Stimulated activated CD4-positive, alpha-beta T cell treated with anti-CD3 and anti-CD28 coated beads, Interleukin-2, amount 100 ng/mL, for 4 hours (primary cell): ENCODE measurements at places on chromosomes 6 and 20.

DNA sequence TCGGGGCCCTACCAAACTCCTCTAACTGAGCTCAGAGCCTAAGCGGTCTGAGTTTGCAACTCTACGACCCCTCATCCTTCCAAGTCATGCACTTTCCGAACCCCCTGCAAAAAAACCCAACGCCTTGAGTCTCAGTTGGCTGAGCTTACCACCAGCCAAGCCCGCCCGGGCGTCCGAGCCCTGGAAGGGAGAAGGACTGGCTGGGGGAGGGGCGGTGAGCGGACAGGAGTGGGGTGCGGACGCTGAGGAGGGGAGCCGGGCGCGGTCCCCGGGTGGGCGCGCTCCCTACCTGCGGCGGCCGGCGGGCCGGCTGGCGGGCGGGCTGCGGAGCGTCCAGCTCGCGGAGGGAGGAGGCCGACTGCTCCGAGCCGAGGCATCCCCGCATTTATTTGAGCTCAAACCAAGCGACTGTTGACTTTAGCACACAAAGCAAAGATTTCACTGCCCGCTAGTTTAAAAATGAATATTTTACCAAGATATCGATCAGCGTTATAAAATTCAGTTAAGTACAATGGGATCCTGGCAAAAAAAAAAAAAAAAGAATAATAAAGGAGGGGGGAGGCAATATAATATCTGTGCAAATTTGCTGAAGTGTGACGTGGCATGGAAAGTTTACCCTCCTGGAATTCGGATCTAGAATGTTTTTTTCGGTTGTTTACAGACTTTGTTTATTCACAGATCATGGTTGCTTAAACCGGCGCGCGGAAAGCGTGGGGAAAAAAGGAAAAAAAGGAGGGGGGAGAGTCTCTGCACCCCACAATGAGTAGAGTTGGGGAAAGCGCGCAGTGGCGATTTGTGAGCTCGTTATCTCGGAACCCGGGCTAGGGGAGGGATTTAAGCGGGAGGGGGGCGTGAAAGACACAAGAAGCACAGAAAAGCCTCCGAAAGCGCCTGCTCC is 5.9 kb downstream of the FOXA2 start:
- DNase-seq, result no peak

- no peak for DNase-seq
Measured at GRCh38 chr6:33477864-33478263, 23.5 kb downstream of the ZBTB9 start.

GRCh38 chr6:112309244-112309643 is 37.9 kb upstream of the RFPL4B start:
- no peak for DNase-seq

GRCh38 chr6:40343318-40343876 is 243.8 kb downstream of the LRFN2 start:
- DNase-seq, result no peak

GRCh38 chr6:40477246-40478126 is 109.7 kb downstream of the LRFN2 start:
- DNase-seq, result no peak

DNA sequence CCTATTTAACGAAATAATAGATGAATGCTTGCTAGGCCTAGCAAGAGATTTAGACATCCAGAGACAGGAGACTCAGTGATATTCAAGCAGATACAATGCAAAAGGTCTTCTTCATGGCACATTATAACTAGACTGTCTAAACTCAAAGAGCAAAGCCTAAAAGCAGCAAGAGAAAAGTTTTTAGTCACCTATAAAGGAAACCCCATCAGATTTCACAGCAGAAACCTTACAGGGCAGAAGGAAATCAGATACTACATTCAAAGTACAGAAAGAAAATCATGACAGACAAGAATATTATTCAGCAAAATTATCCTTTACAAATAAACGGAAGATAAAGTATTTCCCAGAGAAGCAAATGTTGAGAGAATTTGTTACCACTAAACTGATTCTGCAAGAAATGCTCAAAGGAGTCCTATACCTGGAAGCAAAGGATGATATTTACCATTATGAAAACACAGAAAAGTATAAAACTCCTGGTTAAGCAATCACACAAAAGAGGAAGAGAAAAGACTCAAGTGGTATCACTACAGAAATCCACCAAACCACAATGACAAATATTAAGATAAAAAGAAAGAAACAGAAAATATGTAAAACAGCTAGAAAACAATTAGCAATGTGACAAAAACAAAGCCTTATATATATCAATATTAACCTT is 333.7 kb downstream of the MEI4 start:
- DNase-seq, result no peak

DNA sequence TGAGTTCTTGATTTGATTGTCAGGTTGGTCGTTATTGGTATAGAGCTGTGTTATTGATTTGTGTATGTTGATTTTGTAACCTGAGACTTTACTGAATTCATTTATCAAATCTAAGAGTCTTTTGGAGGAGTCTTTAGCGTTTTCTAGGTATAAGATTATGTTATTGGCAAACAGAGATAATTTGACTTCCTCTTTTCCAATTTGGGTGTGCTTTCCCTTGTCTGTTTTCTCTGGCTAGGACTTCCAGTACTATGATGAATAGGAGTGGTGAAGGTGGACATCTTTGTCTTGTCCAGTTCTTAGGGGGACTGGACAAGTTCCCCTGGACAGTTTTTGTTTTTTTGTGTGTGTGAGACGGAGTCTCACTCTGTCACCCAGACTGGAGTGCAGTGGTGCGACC is 17.4 kb downstream of the HLA-DOA start:
- DNase-seq, result no peak

- DNase-seq, result no peak
Measured at GRCh38 chr6:8579372-8579771, 144.0 kb upstream of the SLC35B3 start.
